Activated CD4-positive, alpha-beta T cell treated with anti-CD3 and anti-CD28 coated beads, Interleukin-2, amount 50 U/mL, for 1 hour (primary cell): ENCODE measurements at places on chromosomes 2 and 18.

DNA sequence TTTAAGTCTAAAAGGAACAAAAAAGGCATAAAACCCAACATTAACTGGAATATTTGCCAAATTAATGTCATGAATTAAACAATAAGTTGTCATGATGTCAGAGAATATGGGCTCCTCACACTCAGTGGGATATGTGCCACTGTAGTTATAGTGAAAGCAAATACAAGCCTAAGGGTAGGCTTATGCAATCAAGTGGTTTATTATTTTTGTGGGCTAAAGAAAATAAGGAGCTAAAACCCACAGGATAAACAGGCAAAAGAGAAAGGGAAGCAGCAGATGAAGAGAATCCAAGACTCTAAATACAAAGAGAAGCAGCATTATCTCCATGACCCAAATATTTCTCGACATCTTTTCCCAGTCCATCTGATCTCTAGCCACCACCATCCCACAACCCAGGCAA lies 17.5 kb downstream of the YWHAQ start:
- no peak for DNase-seq

- no peak for DNase-seq
These were observed 19.9 kb upstream of the SIGLEC15 start for GRCh38 chr18:45805551-45805950.

DNA sequence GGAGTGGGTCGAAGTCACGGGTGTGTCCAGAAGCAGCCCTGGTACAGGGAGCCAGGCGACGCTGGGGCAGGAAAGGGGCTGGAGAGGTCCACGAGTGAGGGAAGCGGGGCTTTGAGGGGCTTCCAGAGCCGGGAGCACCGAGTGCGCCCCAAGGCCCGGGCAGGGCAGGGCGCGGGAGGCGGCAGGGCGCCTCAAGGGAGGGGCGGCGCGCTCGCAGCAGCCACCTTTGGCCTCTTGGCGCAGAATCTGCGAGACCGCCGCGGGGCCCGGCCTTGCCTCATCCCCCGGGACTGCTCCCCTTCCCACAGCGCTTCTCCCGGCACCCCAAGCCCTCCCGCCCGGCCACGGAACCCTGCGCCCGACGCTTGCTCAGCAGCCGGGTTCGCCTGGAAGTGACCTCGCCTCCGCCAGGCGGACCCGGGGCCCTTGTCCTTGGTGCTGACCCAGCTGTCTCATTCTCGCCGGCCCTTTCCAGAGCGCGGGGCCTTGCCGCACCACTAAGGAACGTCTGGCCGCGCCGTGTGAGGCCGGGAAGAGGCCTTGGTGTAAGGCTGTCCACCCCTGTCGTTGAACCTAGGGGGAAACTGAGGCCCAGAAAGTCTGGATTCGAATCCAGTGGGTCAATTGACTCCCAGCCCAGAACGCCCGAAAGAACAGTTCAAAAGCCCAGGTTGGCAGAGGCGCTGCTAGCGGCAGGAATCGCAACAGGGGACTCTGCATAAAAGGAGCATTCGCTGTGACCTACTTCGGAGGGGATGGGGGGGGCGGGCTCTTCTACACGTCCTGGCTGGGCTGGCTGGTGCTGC lies 584 bp upstream of the DNER start:
- DNase-seq: peak; percentile 10

GRCh38 chr2:135245071-135245470 lies 193.0 kb downstream of the RAB3GAP1 start:
- DNase-seq: no peak

DNA sequence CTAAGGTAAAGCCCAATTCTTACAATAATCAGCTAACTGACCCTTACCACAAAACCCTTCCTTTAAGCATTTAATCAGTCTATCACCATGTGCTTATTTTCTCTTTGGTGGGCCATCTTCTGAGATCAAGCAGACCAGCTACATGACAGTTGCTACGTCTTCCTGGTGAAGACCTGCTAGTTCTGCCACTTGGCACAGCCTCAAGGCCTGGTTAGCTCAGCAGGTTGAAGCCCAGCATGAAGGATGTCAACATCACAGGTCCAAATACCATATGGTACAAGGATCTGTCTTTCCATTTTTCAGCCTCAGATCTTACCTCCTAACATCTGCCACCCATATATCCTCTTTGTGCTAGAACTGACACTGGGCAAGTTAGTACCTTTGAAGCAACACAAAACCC lies 636.9 kb downstream of the LRP1B start:
- no peak for DNase-seq

DNA sequence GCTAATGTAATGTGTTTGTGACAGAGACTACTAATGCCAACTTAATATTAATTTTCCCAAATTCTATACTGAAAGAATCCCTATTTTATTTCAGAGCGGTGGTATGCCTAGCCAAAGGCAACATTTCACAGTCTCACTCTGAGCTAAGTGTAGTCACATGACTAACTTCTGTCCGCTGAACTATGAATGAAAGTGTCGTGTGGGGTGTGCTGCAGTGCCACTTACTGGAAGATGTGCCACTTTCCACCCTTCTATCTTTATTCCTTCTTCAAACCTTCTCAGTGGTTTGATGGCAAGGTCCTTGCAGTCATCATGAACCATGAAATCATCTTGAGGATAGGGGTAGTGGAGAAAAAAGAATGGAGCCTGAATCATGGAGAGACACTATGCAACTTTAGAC lies 47.3 kb upstream of the C1D start:
- DNase-seq: no peak

DNA sequence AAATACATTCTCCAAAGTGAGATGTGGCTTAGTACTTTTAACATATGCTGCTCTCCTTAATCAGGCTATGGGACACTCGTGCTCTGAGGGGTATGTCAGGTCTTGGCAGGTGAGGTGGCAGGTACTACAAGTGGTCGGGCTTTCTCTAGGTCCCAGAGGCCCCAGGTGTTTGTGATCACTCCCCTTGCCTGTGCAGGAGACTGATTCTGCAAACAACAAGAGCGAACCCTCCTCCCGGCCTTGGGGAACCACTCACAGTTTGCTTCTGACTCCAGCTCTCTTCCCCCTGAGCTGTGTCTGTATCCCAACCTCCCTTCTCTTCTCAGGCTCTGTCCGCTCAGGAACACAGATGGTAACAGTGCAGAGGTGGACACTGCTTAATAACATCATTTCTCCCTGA lies 48.1 kb downstream of the ATOH8 start:
- DNase-seq: no peak

DNA sequence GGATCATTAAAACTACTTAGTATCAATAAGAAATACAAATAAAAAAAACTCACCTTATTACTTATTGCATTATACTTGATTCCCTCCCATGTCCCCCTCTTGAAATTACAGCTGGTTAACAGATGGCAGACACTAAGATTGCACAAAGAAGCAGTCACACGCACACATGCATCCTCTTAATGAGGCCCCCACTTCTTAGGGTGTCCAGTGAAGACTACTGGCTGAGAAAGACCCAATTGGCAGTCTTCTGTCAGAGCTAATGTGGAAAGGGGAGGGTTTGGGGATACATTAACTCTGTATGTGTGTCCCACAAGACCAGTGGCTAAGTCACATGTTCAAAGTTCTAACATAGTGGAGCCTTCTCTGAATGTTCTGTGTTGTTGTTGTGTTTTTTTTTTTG lies 210.7 kb downstream of the MTX2 start:
- DNase-seq: no peak

GRCh38 chr2:184452907-184453306 lies 145.4 kb upstream of the ZNF804A start:
- DNase-seq: no peak

GRCh38 chr2:212682937-212683336 lies 144.3 kb upstream of the ERBB4 start:
- DNase-seq: no peak

GRCh38 chr18:21853016-21853415 lies 112.4 kb downstream of the MIB1 start:
- DNase-seq: no peak

DNA sequence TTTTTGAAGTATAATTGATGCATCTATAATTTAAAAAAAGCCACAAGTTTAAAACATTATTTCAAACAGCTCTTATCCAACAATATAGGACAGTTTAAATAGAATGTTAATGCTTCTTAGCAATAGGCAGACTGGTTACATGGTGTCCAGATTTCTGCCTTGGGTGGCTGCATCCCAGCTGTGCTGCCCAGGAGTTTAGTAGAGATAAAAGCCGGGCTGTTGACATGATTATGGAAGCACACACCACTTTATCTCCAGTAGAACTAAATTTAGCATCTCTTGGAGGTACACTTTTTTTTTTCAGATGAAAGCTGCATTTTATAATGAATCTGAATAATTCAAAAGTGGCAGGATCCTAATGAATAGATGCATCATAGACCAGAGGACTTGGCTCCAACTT lies 309.7 kb downstream of the PLCL1 start:
- no peak for DNase-seq

DNA sequence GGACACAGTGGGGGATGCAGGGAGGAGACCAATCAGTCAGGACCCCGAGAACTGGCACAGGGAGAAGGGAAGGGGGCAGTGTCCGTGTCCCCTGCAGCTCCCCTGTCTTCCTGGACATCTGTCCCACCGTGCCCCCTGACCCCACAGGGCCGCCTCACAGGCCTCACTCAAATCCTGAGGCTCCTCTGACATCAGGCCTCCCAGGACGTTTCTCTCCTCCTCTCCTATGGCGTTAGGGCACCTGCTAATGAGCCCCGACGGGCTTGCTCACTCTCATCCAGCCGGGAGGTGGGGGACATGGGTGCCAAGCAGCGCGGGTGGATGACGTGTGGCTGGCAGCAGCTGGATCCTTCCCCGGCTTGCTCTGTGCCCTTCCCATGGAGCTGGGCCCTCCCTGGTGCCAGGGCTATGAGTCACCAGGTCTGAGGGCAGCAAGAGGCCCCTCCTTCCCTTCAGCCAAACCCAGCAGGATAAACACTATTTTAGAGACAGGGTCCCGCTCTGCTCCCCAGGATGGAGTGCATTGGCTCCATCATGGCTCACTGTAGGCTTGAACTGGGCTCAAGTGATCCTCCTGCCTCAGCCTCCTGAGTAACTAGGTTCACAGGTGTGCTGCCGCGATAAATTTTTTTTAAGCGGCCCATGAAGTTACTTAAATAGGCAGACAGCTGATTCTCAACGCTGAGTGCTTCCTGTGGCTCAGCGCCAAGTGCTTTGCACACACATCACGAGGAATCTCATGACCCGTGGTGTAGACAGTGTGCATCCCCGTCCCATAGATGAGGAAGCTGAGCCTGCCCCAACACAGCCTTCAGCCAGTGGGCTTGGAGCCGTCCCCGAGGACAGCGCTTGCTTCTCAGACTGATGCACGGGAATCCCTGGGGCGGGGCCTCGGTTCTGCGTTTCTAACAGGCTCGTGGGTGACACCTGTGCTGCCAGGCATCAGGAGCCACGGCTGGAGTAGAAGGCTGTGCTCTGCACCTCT lies 64.5 kb upstream of the HDAC4 start:
- DNase-seq: no peak

DNA sequence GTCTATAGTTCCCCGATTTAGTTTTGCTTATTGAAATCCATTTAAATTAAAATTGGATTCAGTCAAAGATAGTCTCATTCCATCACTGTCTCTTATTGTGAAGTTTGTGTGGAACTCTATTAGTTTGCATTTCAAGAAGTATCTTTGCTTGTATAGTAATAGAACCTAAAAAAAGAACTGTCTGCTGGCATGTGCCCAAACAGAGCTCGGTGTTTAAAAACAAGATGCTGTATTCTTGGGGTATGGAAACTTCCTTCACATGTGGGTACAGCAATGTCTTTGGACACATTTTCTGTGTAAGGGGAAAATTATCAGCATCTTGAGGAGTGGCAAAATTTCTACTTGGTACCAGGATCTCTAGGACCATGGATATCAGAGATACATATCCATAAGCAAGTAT lies 292.6 kb downstream of the PLCL1 start:
- no peak for DNase-seq

GRCh38 chr2:112181571-112182290 lies 43.5 kb downstream of the FBLN7 start:
- DNase-seq: peak; percentile 74
